Colonic mucosa (tissue), 4 donors: ENCODE measurements at places on chromosomes 2 and 18. TPM values are rescaled to one million over a fixed set of nuclear protein-coding genes. Genes with fewer than 3 reads are reported as not detected.

GRCh38 chr2:9231291-9232165 is 24.9 kb downstream of the ASAP2 start:
- peaks cover 24% of the 10 kb centered on the region for H3K4me1 ChIP-seq
- no peaks in the 10 kb centered on the region for H3K36me3 ChIP-seq
- peak; percentile 60 for DNase-seq
- no peak overlapping the region for H3K27ac ChIP-seq
- H3K27me3 ChIP-seq: no peaks in the 10 kb centered on the region
- no peak overlapping the region for H3K4me3 ChIP-seq

DNA sequence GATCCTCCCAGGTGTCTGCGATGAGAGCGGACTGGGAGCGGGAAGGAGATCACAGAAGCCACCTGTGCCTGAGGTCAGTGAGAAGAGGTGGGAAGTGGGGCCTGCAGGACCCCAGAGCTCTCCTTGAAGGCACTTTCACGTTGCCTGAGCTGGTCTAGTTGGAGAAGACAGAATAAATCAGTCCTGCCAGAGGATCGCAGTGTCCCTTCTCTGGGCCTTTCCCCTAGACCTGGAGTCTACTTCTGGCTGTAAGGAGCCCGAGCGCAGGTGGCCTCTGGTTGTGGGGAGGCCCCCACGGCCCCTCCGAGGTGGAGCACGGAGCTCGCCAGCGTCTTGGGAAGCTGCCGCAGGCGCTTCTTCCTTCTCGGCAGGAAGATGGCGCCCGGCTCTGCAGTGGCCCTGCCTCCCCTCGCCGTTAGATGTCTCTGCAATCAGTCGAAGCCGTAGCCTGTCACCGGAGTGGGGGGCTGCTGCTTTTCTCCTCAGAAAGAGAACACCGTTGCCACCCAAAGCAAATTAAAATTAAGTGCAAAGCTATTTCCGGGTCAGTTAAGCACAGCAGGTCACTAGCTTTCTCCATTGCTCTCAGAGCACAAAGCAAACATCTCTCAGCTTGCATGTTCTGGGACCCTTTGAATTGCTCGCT is 212.0 kb upstream of the MYT1L start:
- H3K4me1 ChIP-seq: no peaks in the 10 kb centered on the region
- no peak overlapping the region for H3K4me3 ChIP-seq
- no peak overlapping the region for H3K27ac ChIP-seq
- no peaks in the 10 kb centered on the region for H3K36me3 ChIP-seq
- DNase-seq: no peak
- no peaks in the 10 kb centered on the region for H3K27me3 ChIP-seq

- no peaks in the 10 kb centered on the region for H3K4me1 ChIP-seq
- H3K36me3 ChIP-seq: no peaks in the 10 kb centered on the region
- no peak overlapping the region for H3K27ac ChIP-seq
- no peak for DNase-seq
- H3K27me3 ChIP-seq: no peaks in the 10 kb centered on the region
- no peak overlapping the region for H3K4me3 ChIP-seq
These were observed 53.4 kb downstream of the THADA start for GRCh38 chr2:43542285-43542933.

GRCh38 chr18:76153691-76154090 is 341.4 kb downstream of the ZNF516 start:
- H3K4me3 ChIP-seq: no peak overlapping the region
- no peak for DNase-seq
- H3K27me3 ChIP-seq: no peaks in the 10 kb centered on the region

Gene MTCL1
- total RNA-seq: 2.3 TPM

GRCh38 chr18:58157237-58157636 is 113.2 kb downstream of the NEDD4L start:
- no peak overlapping the region for H3K4me3 ChIP-seq
- peaks cover 5% of the 10 kb centered on the region for H3K4me1 ChIP-seq
- no peak overlapping the region for H3K27ac ChIP-seq

Gene COLEC12
- 1.9 TPM for total RNA-seq

DNA sequence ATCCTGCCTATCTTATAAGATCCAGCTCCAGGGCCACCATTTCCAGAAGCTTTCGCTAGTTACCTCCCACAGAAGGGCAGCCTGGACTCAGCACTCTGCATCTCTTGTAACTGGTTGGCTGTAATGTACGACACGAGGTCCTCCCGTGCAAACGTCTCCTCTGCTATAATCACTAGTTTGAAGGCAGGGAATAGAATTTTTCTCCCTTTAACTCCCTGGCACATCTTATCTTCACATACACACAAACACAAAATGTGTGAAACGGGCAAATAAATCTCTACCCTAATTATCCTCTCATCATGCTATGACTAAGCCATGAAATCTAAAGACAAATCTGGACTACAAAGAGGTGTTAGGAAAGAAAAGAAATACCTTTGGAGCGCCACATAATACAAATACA is 36.8 kb downstream of the RNU4ATAC start:
- H3K27me3 ChIP-seq: no peaks in the 10 kb centered on the region
- H3K4me3 ChIP-seq: no peak overlapping the region
- no peaks in the 10 kb centered on the region for H3K4me1 ChIP-seq
- H3K27ac ChIP-seq: no peak overlapping the region

- peaks cover 6% of the 10 kb centered on the region for H3K4me1 ChIP-seq
- no peaks in the 10 kb centered on the region for H3K27me3 ChIP-seq
- peak overlapping the region; percentile 90 for H3K27ac ChIP-seq
- peak overlapping the region; percentile 70 for H3K4me3 ChIP-seq
- peak; percentile 60 for DNase-seq
These were observed 647 bp downstream of the PSME4 start for GRCh38 chr2:53969968-53970723.

DNA sequence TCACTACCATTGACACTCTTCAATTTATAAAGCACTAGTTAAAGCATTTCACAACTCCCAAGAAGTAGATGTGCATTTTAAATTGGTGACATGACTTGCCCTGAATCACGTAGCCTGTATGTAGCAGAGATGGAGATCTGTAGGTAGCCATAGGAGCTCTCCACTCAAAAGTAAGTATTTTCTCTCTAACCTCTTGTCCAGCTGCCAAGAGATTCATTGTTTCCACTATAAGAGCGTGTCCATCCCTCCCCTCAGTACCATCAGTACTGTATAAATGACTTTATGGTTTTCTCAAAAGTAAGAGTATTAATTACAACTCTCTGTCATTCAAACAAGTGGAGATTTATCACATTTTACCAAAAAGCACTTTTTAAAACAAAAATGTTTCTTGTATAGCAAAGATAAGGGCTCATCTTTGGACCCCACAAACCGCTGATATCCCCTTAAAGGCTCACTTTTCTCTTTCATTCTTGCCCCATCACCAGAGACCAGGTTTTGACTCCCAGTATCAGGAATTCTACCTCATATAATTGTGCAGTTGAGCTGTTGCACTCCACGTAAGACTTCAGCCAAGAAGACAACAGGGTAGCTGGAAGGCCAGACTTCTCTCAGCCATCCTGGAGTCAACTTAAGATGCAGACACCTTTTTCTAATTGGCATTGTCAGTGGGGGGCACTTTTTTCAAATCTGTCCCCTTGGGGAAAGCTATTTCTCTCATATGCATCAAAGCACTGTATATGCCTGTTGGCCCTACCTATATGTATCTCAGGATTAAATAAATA is 78.0 kb upstream of the GALNT5 start:
- no peaks in the 10 kb centered on the region for H3K27me3 ChIP-seq
- H3K36me3 ChIP-seq: no peaks in the 10 kb centered on the region
- DNase-seq: no peak
- no peak overlapping the region for H3K4me3 ChIP-seq

- no peak overlapping the region for H3K27ac ChIP-seq
- H3K36me3 ChIP-seq: no peaks in the 10 kb centered on the region
- no peaks in the 10 kb centered on the region for H3K4me1 ChIP-seq
- DNase-seq: no peak
- H3K27me3 ChIP-seq: no peaks in the 10 kb centered on the region
These were observed 37.9 kb downstream of the CDH20 start for GRCh38 chr18:61371111-61371510.

DNA sequence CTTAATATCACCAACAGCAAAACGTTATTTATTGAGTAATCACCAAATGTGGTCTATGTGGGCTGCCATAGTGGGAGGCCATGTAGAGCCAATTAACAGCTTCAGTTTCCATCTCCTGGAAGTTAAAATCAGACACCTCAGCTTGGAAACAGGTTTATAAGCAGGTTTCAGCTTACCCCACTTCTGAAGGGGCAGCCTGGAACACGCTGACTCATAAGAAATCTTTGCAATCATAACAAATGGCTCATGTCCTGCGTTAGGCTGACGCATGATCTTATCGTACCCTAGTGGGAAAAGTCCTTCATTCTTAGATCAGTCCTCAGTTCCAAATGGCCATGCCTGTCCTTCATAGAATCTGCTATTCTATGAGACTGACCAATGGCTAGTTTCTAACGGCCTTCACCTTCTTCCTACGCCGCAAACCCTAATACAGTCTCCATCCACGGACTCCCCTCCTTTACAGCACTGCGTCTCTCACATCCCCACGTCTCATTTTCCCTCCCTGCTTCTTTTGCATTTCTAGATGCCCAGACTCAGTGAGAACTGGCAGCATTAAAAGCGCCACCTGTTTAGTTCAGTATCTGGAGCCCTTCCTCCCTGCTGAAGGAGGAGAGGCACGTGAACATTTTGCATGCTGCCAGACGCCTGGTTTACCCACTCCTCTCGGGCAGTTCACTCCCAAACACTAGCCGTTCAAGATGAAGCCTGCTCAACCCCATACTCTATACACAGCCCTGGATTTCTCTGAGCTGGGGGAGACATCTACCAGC is 24.2 kb upstream of the BZW1 start:
- H3K36me3 ChIP-seq: no peaks in the 10 kb centered on the region
- H3K4me3 ChIP-seq: no peak overlapping the region
- H3K27me3 ChIP-seq: no peaks in the 10 kb centered on the region
- H3K4me1 ChIP-seq: no peaks in the 10 kb centered on the region

Gene SLC9A2
- total RNA-seq: 58.4 TPM

DNA sequence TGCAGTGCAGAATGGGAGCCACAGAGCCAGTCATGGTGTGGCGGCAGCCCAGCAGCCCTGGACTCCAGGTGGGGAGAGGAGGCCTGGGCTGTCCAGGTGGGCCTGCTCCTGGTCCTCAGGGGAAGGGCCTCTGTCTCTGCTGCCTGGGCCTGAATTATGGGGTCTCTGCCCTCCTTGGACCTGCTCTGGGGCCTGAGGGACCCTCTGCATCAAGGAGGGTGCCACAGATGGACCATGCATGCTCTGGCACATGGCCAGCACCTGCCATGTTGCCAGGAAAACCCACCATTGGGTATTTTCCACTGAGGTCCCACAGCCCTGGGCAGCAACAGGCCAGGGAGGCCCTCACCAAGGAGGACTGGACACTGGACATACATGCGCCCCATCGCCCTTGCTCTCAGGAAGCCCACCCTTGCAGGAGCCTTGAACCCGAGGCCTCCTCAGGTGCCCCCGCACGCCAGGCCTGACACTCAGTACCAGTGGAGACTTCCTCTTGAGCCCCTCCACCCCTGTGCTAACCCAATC is 107.1 kb downstream of the NDUFA10 start:
- DNase-seq: peak; percentile 6
- H3K36me3 ChIP-seq: no peaks in the 10 kb centered on the region
- H3K27ac ChIP-seq: no peak overlapping the region
- H3K4me3 ChIP-seq: no peak overlapping the region
- no peaks in the 10 kb centered on the region for H3K27me3 ChIP-seq

DNA sequence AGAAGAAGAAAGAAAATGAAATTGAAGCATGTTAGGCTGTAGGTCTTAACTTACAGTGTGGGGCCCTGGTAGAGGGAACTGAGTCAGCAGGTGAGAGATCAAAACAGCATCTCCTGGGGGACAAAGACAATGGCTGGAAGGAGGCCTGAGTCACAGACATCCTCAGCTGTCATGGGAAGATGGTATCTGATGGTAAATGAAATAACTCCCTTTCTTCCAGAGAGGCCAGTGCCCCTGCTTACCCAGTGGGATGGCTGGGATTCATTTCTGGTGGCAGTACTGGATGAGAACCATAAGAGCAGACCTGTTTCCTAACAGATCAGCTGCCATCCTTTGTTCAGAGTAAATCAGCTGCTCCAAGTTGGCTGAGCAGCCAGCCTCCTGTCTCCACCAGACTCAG is 251.3 kb upstream of the EPAS1 start:
- H3K4me3 ChIP-seq: no peak overlapping the region
- no peak for DNase-seq
- no peaks in the 10 kb centered on the region for H3K36me3 ChIP-seq
- H3K27ac ChIP-seq: no peak overlapping the region
- no peaks in the 10 kb centered on the region for H3K4me1 ChIP-seq

DNA sequence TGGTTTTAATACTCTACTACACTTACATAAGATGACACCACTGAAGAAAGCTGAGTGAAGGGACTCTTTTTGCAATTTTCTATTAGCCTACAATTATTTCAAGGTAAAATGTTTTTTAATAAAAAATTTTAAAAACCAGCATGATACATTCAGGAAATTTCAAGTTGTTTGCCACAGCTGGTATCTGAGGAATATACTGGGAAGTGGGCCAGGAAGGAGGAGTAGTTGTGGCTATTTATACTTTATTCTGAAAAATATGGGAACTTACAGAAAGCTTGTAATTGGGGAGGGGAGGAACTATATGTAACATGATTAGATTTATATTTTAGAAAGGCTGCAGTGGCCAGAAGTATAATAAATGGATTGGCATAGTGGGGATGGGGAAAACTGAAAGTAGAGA is 40.8 kb downstream of the WDR35 start:
- H3K4me1 ChIP-seq: no peaks in the 10 kb centered on the region
- no peak overlapping the region for H3K27ac ChIP-seq
- H3K36me3 ChIP-seq: no peaks in the 10 kb centered on the region
- DNase-seq: no peak
- no peaks in the 10 kb centered on the region for H3K27me3 ChIP-seq
- H3K4me3 ChIP-seq: no peak overlapping the region

DNA sequence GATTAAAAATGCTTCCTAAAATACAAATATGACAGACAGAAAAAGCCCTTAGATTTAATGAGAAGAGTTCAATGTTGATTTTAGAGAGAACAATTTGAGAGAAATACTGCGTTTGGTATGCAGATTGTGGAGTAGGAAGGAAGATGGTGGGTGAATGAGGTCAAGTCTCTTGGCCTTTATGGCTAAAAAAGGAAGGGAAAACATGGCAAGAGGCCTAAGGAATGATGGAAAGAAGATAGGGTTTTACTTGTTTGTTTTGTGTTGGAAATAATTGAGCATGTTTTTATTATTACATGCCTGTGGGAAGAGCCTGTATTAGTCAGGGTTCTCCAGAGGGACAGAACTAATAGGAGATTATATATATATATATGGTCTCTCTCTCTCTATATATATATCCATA is 318.1 kb downstream of the TRIB2 start:
- DNase-seq: no peak
- no peak overlapping the region for H3K4me3 ChIP-seq
- H3K27ac ChIP-seq: no peak overlapping the region
- no peaks in the 10 kb centered on the region for H3K4me1 ChIP-seq
- H3K27me3 ChIP-seq: no peaks in the 10 kb centered on the region
- H3K36me3 ChIP-seq: no peaks in the 10 kb centered on the region

- H3K27me3 ChIP-seq: no peaks in the 10 kb centered on the region
- no peak overlapping the region for H3K4me3 ChIP-seq
- no peak overlapping the region for H3K27ac ChIP-seq
- no peaks in the 10 kb centered on the region for H3K36me3 ChIP-seq
- H3K4me1 ChIP-seq: no peaks in the 10 kb centered on the region
These were observed 480.0 kb upstream of the HS6ST1 start for GRCh38 chr2:128798502-128799283.

Gene IGFBP2
- total RNA-seq: 106 TPM

- no peaks in the 10 kb centered on the region for H3K27me3 ChIP-seq
- H3K27ac ChIP-seq: no peak overlapping the region
- no peak overlapping the region for H3K4me3 ChIP-seq
- no peaks in the 10 kb centered on the region for H3K36me3 ChIP-seq
These were observed 62.0 kb downstream of the GLI2 start for GRCh38 chr2:120797421-120798221.
